Activated CD4-positive, alpha-beta T cell treated with anti-CD3 and anti-CD28 coated beads, Interleukin-2, amount 50 U/mL, for 48 hours (primary cell): ENCODE measurements at places on chromosomes 11 and 22.

DNA sequence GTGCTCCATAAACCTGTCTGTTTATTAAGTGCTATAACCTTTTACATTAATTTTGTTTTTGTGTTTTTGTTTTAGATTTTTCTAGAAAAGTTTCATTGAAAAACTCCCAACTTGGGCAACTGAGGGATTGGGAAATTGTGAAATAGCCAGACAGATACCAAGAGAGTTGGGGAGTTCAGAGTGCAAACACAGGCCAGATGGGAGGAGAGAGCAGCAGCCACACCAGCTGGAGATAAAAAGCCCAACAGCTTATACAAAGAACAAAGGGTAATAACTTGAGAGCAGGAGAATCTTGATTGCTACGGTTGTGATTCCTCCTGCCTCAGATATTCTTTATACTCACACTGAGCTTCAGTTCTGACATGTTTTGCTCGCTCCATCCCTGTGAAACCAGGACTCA lies 1642.2 kb downstream of the LRRC4C start:
- no peak for DNase-seq

DNA sequence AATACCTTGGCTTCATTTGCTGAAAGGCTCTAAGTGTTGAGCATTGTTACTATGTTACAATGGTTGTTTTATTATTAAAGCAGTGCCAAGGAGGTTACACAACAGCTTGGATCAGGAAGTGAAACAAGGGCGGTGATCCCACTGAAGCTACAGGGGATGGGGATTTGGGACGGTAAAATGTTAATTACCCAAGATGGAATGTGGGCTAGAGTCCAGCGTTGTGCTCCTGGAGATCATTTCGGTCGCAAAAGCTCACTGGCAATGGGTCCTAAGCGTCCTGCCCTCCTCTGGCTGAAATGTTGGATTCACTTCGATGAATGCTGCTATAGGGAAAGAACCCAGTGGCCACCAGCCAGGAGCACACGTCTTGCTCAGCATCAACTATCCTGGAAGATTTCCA lies 48.3 kb downstream of the FAM83F start:
- no peak for DNase-seq

DNA sequence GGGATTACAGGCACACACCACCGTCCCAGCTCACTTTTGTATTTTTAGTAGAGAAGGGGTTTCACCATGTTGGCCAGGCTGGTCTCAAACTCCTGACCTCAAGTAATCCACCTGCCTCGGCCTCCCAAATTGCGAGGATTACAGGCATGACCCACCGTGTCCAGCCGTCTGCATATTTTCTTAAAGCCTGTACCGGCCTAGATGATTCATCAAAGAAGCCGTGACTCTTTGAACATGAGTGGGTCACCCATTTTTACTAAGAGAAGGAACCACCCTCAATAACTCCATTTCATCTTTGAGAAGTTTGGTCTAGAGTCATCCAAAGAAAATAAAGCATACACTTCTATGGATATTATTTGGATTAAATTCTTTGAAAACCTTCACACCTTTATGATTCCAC lies 388.3 kb downstream of the NTM start:
- no peak for DNase-seq

GRCh38 chr11:75160220-75160757 lies 9.4 kb downstream of the SLCO2B1 start:
- no peak for DNase-seq

DNA sequence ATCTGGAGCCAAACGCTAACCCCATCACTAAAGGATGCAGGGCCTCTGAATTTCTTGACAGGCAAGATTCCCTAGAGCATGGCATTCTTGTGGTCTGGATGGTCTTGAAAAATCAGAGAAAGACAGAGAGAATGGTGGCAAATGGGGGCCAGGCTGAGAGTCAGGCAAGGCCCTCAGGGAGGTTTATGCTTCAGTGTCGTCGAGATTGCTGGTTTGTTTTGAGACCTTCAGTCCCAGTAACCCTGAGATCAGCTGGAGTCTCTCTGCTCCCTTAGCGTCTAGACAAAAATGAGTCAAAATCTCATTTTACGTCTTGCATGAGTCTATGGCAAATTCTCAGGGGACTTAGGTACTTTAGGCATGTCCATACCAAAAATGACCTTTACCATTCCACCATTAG lies 539.3 kb downstream of the SOX6 start:
- no peak for DNase-seq

DNA sequence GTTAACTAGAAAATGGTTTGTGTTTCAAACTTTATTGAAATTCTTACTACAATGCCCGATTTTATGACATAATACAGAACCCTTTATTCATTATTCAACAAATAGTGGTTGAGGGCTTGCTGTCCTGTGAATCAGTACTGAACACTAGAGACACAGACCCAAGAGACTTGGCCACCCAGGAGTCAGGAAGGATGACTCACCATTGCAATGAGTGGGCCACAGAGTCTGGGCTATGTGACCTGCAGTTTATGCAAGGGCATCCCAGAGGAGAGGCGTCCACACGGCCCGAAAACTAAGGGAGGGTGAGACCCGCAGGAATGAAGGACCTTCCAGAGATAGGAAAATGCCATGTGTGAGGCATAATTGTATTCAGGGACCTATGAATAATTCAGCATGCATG lies 143.8 kb upstream of the DDI1 start:
- DNase-seq: no peak

DNA sequence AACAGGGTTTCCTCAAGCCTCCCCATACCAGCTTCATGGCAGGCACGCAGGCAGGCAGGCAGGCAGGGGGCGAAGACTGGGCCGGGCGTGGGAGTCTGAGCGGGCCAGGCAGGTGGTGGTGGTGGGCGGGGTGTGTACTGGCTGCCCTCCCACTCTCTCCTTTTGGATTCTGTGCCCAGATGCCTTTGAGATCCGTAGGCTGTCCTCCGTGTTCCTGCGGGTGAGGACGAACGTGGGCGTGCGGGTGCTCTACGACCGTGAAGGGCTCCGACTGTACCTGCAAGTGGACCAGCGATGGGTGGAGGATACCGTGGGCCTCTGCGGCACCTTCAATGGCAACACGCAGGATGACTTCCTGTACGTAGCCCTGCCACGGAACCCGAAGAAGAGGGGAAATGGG lies 23.0 kb downstream of the OTOG start:
- no peak for DNase-seq

DNA sequence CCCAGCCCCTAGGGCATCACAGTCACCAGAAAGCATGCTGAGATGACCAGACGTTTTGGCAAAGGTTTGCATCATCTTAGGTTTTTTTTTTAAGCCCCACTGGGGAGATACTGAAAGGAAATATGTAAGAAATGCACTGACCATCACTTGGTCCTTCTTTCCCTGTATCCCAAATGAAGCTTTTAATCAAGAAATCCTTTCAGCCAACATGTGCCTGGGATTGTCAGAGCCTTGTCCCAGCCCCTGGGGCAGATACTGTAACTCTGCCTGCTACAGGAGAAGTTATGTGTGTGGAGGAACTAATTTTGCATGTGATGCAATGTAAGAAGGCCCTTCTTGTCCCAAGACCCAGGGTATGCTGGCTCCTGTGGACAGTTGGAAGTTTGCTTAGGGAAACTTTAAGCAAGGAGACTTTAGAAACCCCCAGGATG lies 65.6 kb downstream of the PPFIBP2 start:
- no peak for DNase-seq

- DNase-seq: no peak
These were observed 2.2 kb downstream of the HBG2 start for GRCh38 chr11:5252192-5252918.

GRCh38 chr22:49305214-49305965 lies 522.3 kb downstream of the BRD1 start:
- peak; percentile 72 for DNase-seq

DNA sequence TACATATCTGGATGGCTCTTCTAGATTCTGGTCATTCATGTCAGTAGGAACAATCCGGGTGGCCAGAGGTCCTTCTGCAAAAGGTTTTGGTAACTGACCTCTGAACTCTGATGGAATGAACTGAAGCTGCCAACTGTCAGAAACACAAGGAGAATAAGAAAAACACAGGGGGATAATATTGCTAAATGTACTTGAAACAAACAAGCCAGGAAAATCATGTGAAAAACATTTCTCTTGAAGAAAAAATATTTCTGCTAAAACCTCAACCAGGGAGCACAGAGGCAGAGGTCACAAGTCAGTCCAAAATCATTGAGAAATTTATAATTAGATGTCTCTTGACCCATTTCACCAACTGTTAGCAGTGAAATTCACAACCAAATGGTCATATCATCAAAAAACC lies 35.2 kb downstream of the ALG9 start:
- DNase-seq: no peak

GRCh38 chr11:76579752-76580151 lies 90.8 kb downstream of the LRRC32 start:
- no peak for DNase-seq

DNA sequence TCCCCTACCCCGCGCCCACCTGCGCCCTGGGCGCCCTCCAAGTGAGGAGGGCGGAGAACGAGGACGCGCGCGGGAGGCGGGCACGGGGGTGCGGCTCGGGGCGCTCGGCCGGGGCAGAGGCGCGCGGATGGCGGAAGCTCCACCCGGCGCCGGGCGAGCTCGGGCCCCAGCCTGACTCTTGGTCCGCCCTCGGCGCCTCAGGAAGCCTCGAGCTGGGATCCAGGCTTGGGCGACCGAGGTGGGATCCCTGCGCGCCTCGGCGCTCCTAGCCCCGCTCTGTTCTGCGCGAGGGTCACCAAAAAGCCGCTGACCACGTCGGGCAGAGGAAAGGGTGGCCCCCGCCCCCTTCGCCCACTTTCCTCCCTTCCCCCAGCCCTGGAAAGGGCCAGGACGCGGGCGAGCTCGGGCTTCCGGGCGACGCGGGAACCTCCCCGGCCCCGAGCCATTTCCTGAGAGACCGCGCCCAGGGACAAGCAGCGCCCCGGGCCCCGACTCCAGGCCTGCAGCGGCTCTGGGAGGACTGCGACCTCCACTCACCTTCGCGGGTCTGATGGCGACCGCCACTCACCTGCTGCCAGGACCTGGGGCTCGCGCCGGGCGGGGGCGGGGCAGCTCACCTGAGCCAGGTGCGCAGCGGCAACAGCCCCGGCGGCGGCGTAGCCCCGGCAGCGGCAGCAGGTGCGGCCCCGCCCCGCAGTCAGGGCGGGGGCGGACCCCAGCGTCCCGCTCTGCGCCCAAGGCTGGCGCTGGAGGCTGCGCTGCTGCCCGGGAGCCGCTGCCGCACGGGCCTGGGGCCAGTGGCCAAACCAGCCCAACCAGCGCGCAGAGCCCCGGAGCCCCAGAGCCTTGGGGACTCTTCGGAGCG lies 2.2 kb upstream of the SIGIRR start:
- peak; percentile 62 for DNase-seq

DNA sequence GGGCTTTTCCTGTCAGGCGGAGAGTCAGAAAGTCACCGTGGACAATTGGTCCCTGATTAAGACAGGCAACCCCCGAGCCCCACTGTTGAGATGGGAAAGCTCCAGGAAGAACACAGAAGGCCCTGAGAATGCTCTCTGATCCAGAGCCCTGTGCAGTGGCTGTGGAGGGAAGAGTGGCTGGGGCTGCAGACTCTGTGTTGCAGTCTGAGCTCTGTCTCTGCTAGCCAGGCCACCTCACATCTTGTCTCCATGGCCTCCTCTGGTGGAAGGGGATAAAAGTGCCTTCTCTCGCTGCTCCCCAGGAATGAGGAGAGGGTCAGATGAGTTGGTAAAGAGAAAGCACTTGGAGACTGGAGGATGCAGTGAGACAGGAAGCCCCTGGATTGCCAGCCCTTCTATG lies 141.2 kb downstream of the CEP164 start:
- DNase-seq: no peak

- DNase-seq: no peak
These were observed 9.4 kb downstream of the IGF2 start for GRCh38 chr11:2129699-2130366.

GRCh38 chr11:69141742-69142141 lies 14.0 kb upstream of the SMIM38 start:
- DNase-seq: no peak

DNA sequence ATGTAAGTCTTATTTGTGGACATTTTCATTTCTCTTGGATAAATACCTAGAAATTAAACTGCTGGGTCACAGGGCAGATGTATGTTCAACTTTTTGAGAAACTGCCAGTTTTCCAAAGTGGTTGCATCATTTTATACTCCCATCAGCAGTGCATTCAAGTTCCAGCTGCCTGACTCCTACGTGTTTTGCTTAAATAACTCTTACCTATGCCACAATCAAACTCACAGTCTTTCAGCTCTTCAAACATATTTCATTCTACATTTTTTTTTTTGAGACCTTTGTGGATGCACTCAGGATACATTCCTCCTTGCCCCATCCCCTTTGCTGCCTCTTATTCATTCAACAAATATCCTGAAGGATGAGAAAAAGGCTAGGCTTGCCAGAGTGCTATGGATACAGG lies 9.2 kb downstream of the TCF20 start:
- DNase-seq: no peak

DNA sequence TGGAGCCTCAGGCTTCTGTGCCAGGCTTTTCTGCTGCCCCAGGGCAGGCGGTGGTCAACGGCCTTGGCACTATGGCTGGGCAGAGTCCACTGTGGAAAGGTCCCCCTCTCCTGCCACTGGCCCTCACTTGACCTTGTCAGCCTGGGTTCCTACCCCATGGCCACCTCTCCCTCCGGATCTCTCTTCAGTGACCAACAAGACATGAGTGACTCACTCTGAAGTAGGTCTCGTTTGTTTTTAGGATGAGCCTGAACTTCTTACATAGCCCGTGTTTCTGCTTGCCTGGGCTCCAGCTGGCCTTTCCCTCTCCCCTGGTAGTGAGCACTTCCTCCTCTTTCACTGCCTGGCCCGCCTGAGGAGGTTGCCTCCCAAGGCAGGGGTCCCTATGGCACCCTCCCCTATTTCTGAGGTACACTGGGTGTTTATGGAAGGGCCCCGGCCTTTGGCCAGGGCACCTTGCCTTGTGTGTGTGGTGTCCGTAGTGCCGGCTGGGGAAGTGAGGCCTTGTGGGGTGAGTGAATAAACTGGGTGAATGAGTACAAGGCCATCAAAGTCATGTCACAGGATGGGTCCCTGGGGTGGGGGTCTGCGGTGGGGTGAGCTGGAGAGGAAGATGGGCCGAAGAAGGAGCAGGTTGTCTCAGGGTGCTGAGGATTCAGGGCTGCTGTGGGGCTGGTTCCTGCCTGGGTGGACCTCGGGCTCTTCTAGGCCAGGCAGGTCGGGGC lies 5.0 kb downstream of the SHANK3 start:
- DNase-seq: no peak

GRCh38 chr11:23957314-23957713 lies 539.5 kb upstream of the LUZP2 start:
- DNase-seq: no peak
